ENCODE measurements at places on chromosomes 6 and 20.

GRCh38 chr20:6702144-6702543 lies 65.3 kb upstream of the BMP2 start:
- no peak for DNase-seq

- no peak for DNase-seq
Measured at GRCh38 chr20:56748476-56749377, 119.6 kb downstream of the TFAP2C start.

DNA sequence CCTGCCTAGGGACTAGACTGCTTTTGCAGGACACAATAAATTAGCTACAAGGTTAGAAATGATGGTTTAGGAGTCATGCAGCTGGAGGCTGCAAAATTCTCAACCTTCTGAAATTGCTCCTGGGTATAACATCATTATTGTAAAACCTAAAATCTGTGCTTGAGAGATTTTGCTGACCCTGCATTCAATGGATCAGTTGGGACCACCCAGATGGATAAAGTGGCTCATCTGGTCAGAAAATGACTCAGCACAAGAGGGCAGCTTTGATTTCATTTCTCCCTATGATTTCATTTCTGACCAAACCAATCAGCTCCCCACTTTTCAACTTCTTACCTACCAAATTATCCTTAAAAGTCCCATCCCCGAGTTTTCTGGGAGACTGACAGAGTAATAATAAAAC lies 367.3 kb upstream of the AGPAT4 start:
- no peak for DNase-seq

DNA sequence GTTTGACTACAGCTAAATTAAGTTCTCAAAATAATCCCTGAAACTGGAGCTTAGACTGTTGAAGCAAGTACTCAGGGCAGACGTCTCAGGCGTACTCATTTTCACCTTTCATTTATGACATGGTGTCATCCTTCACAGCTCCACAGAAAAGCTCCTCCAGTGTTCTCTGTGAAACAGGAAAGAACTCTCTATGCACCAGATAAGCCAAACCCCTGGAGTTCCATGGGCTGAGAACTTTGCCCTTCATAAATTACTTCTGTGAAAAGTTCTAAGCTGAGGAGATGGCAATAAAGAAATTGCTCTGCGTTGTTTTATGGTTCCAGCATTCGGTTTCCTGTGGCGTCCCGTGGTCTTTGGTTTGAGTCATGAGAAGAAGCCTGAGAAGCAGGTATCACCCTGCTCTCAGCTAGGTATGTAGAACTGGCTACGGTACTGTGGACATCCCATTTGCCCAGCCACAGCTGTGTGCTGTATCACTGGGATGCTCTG lies 20.2 kb upstream of the RREB1 start:
- no peak for DNase-seq

DNA sequence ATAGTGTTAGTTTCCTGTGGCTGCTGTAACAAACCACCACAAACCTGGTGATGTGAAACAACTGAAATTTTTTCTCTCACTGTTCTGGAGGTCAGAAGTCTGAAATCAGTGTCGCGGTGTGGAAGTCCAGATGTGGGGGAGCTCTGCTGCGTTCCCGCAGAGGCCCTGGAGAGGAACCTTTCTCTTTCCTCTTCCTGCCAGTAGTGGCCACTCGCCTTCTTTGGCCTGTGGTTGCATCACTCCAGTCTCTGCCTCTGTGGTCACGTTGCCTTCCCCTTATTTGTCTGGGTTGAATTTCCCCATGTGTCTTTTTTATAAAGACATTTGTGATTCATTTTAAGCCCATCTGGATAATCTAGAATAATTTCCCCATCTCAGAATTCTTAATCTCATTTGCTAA lies 295.5 kb upstream of the FLRT3 start:
- DNase-seq: no peak

GRCh38 chr20:8489094-8489883 lies 357.2 kb downstream of the PLCB1 start:
- no peak for DNase-seq

- DNase-seq: no peak
Measured at GRCh38 chr6:108566406-108566805, 5.7 kb downstream of the FOXO3 start.

DNA sequence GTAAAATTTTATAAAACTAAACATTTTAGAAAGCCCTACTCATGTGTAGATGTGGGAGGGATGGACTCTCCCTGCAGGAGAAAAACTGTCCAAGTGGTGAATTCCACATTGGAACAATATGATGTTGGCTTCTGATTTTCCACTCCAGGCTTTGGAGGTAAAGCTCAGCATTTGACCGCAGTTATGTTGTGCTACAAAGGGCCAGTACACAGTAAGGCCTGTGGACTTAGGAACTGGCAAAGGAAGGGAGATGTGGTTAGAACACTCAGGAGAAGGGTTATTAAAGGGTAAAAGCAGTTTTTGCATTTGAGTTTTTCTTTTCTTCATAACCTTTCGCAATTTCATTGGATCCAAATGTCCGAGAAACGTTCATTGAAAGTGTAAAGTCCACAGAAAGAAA lies 150.3 kb upstream of the SASH1 start:
- DNase-seq: peak; percentile 72

- no peak for DNase-seq
Measured at GRCh38 chr6:169955731-169956437, 204.5 kb downstream of the ERMARD start.

DNA sequence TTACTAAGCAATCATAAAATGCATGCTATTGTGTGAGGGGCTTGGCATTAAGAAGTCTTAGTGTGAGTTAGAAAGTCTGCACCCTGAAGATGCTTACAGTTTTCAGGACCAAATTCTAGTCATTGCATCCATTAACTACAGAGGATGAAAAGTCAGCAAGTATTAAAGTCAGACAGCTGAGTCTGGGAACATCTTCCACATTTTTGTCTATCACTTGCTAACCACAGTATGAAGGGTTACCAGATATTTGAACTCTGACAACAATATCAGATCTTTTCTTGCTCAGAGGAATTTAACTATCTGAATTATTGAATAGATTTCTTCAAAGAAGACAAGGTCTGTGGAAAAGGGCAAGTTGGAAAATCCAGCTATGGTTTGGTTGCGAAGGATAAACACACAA lies 264.4 kb downstream of the BTBD9 start:
- no peak for DNase-seq

DNA sequence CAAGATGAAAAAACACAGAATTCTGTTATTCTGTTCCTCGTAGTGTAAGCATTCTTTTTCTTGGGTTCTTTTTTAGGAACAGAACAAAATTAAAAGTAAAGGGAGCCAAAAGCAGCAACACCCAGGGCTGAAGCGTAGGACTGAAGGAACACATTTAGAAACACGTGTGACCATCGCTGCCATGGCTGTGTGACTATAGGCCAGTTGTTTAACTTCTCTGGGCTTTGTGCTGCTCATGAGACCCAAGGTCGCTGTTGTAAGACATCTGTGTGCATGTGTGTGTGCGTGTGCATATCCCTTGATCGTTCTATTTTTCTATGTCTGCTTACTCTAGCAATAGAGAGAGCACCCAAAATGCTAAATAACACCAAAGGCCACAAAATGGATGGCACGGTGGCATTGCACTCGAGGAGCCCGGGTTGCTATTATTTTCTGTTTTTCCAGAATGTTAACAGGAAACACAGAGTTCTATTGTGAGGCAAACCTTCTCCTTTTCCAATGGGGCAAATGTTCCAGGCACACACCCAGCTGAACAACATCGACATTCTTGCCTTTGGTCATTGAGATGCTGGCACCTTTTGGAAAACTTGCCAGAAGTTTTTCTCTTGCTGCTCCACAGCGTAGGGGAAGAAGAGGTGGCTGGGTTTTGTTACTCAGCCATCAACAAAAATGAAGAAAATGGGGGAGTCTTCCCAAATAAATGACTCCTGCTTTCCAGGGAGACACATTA lies 267.8 kb upstream of the ECI2 start:
- no peak for DNase-seq

- no peak for DNase-seq
Measured at GRCh38 chr6:45365036-45365435, 12.7 kb downstream of the SUPT3H start.

- no peak for DNase-seq
Measured at GRCh38 chr20:37586078-37586477, 58.4 kb upstream of the BLCAP start.

GRCh38 chr6:35068206-35068605 lies 72.9 kb downstream of the TCP11 start:
- no peak for DNase-seq

DNA sequence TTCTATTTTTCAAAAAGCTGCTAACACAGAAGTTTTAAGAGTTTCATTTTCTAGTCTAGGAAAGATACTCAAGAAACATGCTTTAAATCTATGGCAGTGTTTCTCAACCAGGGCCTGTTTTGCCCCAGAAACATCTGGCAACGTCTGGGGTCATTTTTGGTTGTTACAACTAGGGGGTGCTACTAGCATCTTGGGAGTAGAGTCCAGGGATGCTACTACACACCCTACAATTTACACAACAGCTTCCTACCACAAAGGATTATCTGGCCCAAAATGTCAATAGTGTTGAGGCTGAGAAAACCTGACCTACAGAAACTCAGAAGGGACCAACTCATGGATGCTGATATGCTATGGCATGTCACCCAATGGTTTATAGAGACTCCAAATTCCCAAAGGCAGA lies 24.4 kb downstream of the SERAC1 start:
- peak; percentile 53 for DNase-seq

GRCh38 chr6:140050101-140050995 lies 675.9 kb upstream of the CITED2 start:
- peak; percentile 86 for DNase-seq

GRCh38 chr6:33091957-33092356 lies 16.2 kb downstream of the HLA-DPB1 start:
- DNase-seq: peak; percentile 18

GRCh38 chr20:47571426-47571825 lies 69.7 kb downstream of the NCOA3 start:
- DNase-seq: no peak

- DNase-seq: peak; percentile 31
Measured at GRCh38 chr6:88761237-88762031, 202.0 kb downstream of the RNGTT start.

DNA sequence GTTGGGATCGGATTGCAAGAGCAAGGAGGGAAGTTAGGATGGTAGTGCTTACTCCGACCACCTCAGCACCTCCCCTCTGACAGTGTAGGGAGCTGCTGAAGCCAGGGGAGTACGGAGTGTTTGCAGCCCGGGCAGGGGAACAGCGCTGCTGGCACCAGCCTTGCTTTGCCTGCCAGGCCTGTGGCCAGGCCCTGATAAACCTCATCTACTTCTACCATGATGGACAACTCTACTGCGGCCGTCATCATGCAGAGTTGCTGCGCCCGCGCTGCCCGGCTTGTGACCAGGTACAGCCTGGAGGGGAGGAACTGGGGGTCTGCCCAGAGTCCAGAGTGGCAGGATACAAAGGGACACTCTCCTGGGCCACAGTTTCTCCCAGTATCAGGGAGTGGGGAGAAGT lies 2.2 kb upstream of the TOMM6 start:
- DNase-seq: no peak

DNA sequence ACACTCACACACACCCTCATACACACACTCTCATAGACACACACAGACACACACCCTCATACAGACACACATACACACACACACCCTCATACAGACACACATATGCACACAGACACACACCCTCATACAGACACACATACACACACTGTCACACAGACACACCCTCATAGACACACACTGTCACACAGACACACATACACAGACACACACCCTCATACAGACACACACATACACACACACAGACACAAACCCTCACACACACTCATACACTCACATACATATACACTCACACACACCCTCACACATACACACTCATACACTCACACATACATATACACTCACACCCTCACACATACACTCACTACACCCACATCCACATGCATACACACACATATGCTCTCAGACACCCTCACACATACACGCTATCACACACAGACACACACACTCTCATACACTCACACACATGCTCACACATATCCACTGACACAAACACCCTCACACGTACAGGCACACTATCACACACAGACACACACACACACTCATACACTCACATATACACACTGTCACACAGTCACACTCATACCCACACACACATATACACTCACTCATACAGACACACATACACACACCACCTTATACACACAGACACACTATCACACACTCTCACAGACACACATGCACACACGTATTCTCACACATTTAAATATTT lies 9.1 kb downstream of the ADIG start:
- no peak for DNase-seq

- DNase-seq: peak; percentile 30
Measured at GRCh38 chr6:31485055-31485454, 12.9 kb upstream of the MICB start.

GRCh38 chr6:135383301-135383700 lies 114.2 kb downstream of the AHI1 start:
- peak; percentile 16 for DNase-seq

GRCh38 chr20:32979201-32979998 lies 24.8 kb downstream of the SUN5 start:
- DNase-seq: no peak

- DNase-seq: no peak
Measured at GRCh38 chr20:7161690-7162089, 394.2 kb downstream of the BMP2 start.

- no peak for DNase-seq
Measured at GRCh38 chr6:163698086-163698485, 283.6 kb downstream of the QKI start.

GRCh38 chr6:336159-337114 lies 44.1 kb downstream of the DUSP22 start:
- DNase-seq: no peak

- no peak for DNase-seq
Measured at GRCh38 chr6:139311831-139312230, 20.0 kb upstream of the TXLNB start.

DNA sequence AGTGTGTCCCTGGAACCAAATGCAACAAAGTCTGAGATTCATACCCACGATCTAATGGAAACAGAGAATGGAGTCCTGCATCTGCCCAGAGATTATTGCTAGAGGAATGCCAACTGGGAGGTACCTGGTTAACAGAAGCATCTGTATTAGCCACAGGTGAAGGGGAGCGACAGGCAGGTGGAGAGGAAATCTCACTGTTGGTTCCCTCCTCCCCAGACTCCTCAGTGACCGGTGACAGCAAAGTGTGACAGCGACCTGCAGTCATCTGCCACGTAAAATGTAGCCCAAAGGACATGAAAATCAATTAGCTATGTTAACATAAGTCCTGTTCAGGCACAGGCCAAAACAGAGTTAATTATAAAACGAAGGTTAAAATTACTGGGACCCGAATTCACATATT lies 336.6 kb downstream of the SYNE1 start:
- DNase-seq: no peak

DNA sequence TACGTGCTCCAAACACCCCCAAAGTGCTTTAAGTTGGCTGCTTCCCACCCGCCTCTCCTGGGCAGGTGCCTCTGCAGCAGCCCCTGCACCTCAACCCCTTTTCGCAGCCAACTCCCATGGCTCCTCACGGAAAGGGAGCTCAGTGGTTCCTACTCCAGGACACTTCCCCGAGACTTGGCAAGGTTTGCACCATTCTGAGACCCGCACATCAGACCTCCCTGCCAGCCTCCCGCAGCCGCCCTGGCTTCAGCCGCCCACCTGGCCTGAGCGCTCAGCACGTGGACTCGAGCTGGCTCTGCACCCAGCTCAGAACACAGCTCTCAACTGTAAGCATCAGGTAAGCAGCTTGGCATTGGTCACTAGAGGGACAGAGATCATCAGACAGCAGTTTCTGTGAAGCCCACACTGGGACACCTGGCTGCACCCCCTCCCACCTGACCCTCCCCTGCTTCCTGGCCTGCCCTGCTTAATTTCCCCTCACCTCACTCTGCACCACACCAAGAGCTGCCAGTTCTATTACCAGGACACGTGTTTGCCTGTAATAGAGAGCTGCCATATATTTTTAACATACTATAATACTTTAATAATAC lies 28.5 kb downstream of the GMDS start:
- no peak for DNase-seq
